ENCODE measurements at places on chromosomes 12 and 14.
A peak's percentile ranks its signal among the peaks of the same experiment; 100 is the strongest.

- no peak for DNase-seq
Measured at GRCh38 chr12:49865782-49866135, 22.9 kb upstream of the BCDIN3D start.

DNA sequence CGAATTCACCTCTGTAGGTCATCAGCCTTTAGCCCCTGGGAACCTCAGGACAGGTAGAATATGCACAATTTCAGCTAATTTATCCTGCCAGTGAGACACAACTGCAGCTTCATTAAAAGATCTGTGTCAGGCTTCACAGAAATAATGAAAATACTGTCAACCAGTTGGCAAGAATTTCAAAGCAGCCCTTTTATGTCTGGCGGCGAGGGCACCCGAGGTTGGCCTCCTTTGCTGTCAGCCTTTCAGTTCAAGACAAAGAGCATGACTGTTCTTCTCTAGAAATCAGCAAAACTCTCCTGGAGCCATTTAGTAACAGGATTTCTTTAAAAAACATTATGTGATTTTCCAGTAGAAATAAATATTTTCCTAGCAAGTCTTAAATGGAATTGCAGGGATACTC lies 75.9 kb downstream of the BBS10 start:
- no peak for DNase-seq

DNA sequence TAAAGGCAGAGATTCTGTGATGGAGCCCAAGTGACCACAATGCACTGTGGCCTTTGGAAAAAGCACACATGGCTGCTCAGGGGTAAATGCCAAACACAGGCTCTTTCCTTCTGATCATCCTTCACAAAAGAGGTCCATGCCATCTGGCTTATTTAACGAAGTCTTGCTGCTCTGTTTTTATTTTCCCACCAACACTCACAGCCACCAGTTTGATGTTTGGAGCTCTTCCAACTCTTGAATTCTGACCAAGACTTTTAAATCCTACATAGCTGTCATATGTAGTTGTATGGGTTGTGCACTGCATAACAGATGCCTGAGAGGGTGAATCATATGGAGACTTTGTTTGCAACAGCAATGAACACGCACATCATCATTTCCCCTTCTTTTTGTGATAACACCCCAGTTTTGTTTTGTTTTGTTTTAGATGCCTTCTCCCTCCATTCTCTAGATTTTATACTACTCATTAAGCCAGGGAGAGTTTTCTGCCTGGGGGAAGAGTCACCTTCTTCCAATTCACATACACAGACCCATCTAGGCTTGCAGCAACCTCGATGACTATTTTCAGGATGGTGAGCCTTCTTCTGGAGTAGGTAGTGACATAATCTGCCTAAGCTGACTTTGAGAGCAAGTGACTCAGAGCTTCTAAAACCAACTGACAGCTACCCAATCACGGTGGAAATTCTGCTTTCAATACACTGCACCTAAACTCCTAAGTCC lies 145.2 kb upstream of the WSCD2 start:
- no peak for DNase-seq

GRCh38 chr12:28443337-28443736 lies 253.1 kb downstream of the CCDC91 start:
- no peak for DNase-seq

DNA sequence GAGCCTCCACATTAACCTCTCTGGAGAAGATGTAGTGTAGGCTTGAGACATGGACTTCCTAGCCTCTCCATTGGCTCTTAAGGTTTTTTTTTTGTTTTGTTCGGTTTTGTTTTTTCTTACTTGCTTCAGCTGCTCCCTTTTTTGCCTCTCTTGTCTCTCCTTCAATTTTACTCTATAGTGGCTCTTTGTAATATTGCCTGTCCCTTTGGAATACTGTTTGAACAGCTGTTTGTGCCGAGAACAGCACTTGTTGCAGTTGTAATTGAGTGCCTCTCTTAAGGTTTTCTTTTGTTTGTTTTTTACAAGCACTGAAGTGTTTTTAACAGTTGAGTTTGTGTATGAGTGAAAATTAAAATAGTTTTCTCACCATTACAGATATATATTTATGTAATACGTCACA lies 567.7 kb downstream of the LRFN5 start:
- DNase-seq: peak; percentile 31

DNA sequence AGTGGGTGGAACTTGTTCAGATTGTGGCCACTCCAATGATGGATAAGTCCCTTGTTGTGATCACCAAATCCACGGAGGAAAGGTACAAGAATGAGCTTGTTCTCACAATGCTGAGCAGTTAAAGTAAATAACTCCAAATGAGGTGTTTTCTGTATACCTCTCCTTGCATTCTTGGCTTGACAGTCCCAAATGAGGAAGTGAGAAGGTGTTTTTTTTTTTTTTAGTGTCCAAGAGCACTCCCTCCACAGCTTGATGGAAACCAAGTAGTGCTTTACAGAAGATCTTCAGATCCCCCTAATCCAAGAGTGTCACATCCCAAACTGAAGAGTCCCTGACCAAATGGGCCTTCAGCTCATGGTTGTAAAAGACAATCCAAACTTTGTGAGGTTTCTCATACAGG lies 153.6 kb downstream of the ATP23 start:
- DNase-seq: no peak

DNA sequence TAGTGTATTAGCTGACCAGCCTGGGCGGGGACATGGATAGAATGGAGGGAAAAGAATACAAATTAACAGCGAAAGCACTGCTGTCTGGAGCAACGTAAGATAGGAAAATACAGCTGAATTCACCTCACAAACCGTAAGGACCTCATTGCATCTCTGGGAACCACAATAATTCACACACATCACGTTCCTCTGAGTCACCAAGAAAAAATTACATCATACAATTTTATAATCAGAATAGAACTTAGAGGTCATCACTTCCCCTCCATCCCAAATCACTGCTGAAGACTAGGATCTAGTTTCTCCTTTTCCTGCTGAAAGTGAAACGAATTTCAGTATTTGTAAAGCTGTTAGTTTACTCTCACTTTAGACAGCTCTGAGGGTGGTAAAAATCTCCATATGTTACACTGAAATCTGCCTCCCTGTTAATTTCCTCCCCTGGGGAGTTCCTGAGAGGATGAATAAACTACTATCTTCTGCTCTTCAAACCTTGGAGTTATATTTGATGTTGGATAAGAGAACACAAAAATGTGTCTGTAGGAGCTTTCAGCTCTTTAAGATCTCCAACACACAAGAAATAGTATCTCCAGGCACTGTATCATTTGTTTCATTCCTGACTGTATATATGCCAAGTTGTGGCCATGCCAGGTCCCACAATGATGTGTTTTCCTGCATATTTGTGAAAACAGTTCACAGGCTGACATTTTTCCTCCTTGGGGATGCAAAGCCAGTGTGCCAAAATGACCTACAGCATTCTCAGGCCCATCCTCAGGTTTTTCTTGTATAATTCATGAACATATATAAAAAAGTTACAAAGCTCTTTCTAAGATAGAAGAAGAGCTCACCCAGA lies 63.8 kb upstream of the SSTR1 start:
- DNase-seq: no peak

- DNase-seq: no peak
Measured at GRCh38 chr12:13561923-13562322, 365.4 kb downstream of the EMP1 start.

DNA sequence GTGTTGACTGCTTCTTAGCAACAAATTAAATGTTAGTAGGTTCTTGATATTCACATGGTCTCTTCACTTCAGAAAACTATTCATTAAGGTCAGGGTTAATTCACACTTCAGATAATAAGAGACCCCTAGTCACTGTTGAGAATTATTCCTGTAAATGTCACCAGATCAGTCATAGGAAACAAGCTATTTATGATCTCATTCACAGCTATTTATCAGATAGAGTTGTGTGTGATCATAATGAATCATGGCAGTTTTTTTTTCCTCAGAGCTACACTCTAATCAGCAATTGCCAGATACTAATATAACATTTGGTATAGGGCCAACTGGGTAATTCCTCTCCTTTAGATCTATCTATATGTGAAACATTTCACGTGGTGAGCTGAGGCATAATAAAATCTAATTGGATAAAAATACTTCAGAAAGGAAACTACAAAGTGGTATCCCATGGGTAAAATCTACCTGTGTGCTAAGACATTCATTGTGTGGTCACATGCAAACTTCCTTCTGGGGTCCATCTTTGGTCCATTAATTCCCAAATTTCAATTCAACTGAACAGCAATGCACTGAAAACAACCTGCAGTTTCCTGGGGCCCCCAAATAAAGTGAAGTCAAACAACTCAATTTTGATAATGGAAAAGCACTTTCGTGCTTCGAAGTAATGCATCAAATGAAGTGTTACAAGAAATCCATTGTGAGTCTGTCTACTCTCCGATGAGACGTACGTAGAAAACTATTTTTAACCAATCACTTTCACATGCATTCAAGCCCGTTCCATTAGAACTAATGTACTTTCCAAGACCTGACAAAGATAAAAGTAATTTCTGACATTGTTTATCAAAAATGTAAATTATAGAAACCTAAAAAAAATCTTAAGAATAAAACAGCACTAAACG lies 197.0 kb downstream of the ACSS3 start:
- no peak for DNase-seq

DNA sequence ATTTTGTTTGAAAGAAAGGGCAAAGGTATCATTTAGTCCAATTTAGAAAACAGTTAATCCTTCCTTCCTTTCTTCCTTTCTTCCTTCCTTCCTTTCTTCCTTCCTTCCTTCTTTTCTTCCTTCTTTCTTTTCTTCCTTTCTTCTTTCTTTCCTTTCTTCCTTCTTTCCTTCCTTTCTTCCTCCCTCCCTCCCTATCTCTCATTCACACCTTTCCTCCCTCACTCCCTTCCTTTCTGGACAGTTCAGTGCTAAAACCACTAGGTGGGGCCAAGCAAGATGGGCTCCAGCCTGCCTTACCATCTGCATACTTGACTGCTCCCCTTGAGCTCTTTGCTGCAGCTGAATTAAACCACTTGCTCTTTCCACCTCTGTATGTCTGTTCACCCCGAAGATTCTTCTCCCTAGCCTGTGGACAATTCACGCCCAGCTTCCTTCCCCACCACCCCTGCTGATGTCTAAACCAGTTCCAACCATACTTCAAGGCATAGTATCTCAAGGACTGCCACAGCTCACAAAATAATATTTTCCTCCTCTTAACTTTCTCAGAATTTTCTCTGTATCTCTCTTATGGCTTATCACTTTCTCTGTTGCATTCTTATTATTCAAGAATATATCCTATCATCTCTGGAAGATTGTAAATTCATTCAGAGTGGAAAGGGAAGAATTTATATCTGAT lies 78.0 kb downstream of the DBX2 start:
- peak; percentile 26 for DNase-seq

DNA sequence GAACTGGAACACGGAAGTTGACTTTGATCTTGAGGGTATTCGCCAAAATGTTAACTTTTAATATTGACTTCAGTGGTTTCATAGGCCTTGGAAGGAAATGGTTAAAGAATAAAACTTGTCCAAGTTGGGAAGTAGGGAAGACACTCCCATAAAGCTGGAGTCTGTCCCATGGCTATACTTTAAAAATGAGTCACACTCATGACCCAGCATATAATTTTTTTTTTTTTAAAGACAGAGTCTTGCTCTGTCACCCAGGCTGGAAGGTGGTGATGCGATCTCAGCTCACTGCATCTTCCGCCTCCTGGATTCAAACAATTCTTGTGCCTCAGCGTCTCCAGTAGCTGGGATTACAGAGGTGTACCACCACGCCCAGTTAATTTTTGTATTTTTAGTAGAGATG lies 19.6 kb downstream of the TMPRSS12 start:
- DNase-seq: peak; percentile 52

DNA sequence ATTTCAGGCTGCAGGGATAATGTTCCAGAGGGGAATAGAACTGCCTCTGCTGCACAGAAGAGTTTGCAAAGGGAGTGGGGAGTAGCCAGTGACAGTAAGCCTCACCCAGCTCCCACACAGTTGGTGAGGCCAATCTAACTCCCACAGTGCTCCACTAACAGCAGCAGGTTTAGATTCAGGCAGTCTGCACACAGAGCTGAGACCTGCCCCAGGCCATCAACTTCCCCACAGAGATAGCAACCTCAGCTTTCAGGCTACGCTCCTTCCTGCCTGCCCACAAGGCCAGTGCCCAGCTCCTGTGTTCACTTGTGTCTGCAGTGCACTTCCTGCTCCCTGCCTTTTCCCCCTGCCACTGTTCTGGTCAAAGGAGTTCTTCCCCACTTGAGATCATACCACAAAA lies 107.5 kb downstream of the TBC1D30 start:
- DNase-seq: no peak

DNA sequence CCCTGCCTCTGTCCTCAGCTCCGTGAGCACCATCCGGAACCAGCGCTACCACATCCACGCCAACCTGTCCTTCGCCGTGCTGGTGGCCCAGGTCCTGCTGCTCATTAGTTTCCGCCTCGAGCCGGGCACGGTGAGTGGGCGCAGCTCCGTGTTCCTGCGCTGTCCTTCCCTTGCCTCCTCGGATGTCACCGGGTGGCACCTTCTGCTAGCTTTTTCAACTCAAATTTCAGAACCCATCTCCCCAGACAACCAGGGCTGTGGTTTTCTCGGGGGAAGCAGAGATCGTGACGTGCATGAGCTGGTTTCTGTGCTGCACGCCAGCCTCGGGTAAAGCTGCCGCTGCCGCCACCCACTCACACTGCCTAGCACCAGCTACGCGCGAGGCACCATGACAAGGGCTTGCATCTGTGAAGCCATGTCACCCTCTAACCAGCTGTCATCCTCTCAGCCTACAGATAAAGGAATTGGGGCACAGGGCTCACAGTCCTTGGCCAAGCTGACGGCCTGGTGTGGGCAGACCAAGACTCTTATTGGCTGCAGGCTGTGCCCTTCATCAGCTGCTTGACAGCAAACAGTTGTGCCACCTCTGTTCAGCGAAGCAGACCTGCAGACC lies 152.1 kb downstream of the ADGRD1 start:
- no peak for DNase-seq

DNA sequence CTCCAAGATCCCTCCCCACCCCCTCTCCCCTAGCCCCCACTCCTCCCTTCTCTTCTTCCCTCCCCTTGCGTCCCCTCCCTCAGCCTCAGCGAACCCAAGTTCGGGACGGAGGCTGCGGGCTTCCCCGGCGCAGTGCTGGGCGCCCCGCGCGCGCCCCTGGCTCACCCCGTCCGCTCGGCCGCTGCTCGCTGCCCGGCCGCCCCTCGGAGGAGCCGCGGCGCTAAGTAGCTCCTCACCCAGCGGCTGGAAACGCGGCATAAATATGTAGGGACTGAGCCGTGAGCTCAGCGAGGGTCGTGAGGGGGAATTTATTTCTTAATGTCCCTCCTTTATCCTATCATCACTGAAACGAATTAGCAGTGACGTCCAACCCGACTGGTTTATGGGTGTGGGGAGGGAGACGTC lies at the start of gene NOS1:
NOS1 (minus strand) TSS at position 280 of the 405 bp plus-strand sequence. CDS start 30,557 bp downstream, outside the sequence.
- no peak for DNase-seq

GRCh38 chr14:25394791-25395391 lies 344.9 kb upstream of the STXBP6 start:
- no peak for DNase-seq

DNA sequence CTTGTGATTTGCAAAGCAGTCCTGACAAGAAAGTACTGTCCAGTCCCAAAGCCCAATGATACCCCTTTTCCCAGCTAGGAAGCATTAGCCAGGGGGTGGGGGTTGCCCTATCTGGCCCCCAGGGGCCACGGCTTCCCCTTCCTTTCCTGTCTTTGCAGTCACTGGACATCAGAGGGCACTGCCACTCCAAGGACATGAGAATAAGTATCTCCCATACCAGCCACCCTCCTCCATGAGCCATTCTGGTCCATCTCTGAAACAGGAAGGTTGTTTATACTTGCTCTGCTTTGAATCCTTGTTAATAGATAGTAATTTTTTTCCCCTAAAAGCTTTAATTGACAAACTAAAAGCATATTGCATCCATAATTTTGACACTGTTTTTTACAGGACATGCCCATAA lies 29.7 kb downstream of the RBM19 start:
- no peak for DNase-seq

- no peak for DNase-seq
Measured at GRCh38 chr14:76023757-76024156, 38.2 kb downstream of the IFT43 start.

- no peak for DNase-seq
Measured at GRCh38 chr12:10147714-10148403, 17.9 kb upstream of the CLEC7A start.
